ENCODE measurements at places on chromosomes 2 and 18. TPM values are rescaled to one million over a fixed set of nuclear protein-coding genes. Genes with fewer than 3 reads are reported as not detected.

Gene PPP1R1C
- total RNA-seq: not detected

Gene OR6B2
- total RNA-seq: not detected

Gene DSG1
- total RNA-seq: not detected

Gene SCTR
- not detected for total RNA-seq

DNA sequence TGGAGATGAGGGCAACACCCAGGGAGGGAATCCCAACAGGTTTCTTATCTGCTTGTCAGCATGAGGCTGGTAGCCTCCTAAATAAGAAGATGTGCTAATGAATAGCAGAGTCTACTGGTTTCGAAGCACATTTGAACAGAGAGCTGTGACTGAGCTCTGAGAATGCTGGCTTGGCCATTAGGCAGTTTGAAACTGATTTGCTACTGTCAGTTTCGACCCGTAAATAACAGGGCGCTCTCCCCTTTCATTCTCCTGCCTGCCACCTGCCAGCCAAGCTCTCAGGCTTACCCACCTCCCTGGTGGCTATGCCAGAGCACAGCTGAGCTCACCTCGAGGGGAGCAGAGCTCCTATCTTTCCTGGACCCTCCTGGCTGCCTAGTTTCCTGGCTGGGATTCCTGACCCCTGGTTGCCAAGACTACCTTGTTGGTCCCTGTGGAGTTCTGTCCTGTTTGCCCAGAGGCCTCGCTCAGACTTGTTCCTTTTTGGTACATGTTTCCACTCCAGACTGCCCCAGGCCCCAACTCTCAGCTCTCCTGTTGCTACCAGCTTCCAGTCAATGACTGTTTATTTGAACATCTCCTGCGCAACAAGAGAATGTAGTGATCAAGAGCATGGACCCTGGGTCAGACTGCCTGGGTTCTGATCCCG, 102.3 kb upstream of the ALPP start:
- no peaks in the 10 kb centered on the region for H3K36me3 ChIP-seq
- no peaks in the 10 kb centered on the region for H3K4me1 ChIP-seq
- H3K27ac ChIP-seq: no peak overlapping the region
- DNase-seq: no peak

- no peak overlapping the region for H3K27ac ChIP-seq
- no peaks in the 10 kb centered on the region for H3K4me1 ChIP-seq
- no peak overlapping the region for H3K4me3 ChIP-seq
- 0 out of 2 replicates have a peak, but pooled peaks cover 3% of the 10 kb centered on the region for H3K27me3 ChIP-seq
These were observed 342.6 kb downstream of the CTNNA2 start for GRCh38 chr2:79855264-79856006.

GRCh38 chr2:95270541-95271081, 3.6 kb upstream of the PROM2 start:
- no peaks in the 10 kb centered on the region for H3K27me3 ChIP-seq
- no peaks in the 10 kb centered on the region for H3K36me3 ChIP-seq
- H3K27ac ChIP-seq: no peak overlapping the region
- peak; percentile 37 for DNase-seq

DNA sequence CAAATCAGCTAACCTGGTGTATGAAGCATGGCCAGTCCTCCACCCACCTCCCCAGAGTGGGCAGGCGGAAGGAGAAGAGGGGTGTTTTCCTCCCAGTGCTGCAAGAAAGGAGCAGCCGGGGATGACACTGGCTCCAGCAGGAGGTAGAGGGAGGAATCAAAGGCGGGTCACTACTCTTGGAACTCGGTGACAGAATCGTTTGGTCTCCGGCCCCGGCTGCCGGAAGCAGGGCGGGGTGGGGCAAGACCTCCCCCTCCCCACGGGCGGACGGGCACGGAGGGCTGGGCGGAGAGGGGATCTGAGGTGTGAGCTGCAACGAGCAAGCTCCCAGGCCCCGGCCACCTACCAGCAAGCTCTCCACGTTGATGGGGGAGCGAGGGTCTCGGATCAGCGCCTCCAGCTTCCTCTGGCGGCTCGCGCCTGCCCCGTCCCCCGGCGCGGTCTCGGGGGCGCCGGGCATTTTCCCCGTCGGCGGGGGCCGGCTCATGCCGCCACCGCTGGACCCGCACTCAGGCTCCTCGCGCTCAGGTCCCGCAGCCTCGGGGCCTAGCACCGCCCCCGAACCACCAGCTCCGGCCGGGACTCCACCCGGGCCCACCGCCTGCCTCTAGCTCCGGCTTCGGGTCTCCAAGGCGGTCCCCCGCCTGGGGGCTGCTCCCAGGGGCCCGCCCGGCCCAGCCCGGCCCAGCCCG, 640 bp downstream of the ROCK2 start:
- H3K27me3 ChIP-seq: no peaks in the 10 kb centered on the region
- H3K36me3 ChIP-seq: peaks cover 13% of the 10 kb centered on the region
- peaks cover 25% of the 10 kb centered on the region for H3K4me1 ChIP-seq
- H3K4me3 ChIP-seq: peak overlapping the region; percentile 98
- DNase-seq: peak; percentile 64
- peak overlapping the region; percentile 99 for H3K27ac ChIP-seq

DNA sequence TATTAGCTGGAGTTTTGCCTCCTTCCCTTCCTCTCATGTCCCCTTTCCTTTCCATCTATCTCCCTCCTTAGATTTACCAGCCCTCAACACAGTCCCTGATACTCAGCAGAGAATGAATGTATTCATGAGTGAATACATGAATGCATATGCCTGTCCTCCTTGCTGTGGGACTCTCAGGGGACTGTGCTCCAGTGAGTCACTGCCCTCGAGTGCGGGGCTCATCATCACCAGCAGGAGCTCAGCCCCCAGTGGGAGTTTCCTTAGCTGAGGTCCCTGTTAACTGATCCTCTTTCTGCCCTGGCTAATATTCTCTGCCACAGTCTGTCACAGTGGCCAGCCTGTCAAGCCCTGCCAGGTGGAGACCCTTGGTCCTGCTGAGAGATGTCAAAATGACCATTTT, 104.9 kb upstream of the LHCGR start:
- no peak for DNase-seq
- H3K27ac ChIP-seq: no peak overlapping the region
- H3K4me1 ChIP-seq: peaks cover 9% of the 10 kb centered on the region
- H3K27me3 ChIP-seq: no peaks in the 10 kb centered on the region

GRCh38 chr18:25650201-25650941, 298.4 kb upstream of the ZNF521 start:
- H3K4me1 ChIP-seq: peaks cover 38% of the 10 kb centered on the region
- DNase-seq: peak; percentile 95
- peak overlapping the region; percentile 98 for H3K27ac ChIP-seq
- no peaks in the 10 kb centered on the region for H3K36me3 ChIP-seq
- H3K4me3 ChIP-seq: no peak overlapping the region

- H3K4me3 ChIP-seq: no peak overlapping the region
- H3K27me3 ChIP-seq: no peaks in the 10 kb centered on the region
- no peak overlapping the region for H3K27ac ChIP-seq
- no peak for DNase-seq
These were observed 37.3 kb downstream of the RHOB start for GRCh38 chr2:20484034-20484617.

- no peak overlapping the region for H3K4me3 ChIP-seq
- H3K27me3 ChIP-seq: no peaks in the 10 kb centered on the region
These were observed 47.3 kb downstream of the ROCK1 start for GRCh38 chr18:21064347-21064746.

DNA sequence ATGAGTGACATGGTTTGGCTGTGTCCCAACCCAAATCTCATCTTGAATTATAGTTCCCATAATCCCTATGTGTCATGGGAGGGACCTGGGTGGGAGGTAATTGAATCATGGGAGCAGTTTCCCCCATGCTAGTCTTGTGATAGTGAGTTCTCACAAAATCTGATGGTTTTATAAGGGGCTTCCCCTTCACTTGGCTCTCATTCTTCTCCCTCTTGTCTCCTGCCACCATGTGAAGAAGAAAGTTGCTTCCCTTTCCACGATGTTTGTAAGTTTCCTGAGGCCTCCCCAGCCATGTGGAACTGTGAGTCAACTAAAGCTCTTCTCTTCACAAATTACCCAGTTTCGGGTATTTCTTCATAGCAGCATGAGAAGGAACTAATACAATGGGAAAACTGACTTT, 14.0 kb downstream of the DNAH7 start:
- DNase-seq: no peak
- H3K36me3 ChIP-seq: no peaks in the 10 kb centered on the region

Measured in SJSA1 (cell line).